Right renal cortex interstitium (tissue), 3 donors: ENCODE measurements at places on chromosomes 13 and 19. TPM values are rescaled to one million over a fixed set of nuclear protein-coding genes. Genes with fewer than 3 reads are reported as not detected.

DNA sequence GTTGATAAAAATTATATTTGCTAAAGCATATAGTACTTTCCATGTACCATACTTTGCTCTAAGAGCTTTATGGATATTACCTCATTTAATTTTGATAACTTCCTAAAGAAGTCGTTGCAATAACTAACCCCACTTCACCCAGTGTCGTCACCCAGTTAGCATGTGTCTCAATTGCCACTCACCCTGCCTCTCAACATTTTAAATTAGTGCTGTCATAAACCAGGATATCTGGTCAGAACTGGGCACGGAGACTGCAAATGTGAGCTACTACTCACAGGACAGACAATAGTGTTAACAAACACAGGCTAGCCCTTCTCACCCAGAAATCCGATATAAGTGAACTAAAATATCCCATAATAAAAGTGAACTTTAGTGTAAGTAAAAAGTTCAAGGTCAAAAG, 430.6 kb downstream of the KLF12 start:
- no peak for DNase-seq

GRCh38 chr19:28463493-28464053, 749.4 kb downstream of the UQCRFS1 start:
- no peak for DNase-seq

GRCh38 chr19:2365201-2365970, 5.3 kb downstream of the TMPRSS9 start:
- DNase-seq, result no peak

DNA sequence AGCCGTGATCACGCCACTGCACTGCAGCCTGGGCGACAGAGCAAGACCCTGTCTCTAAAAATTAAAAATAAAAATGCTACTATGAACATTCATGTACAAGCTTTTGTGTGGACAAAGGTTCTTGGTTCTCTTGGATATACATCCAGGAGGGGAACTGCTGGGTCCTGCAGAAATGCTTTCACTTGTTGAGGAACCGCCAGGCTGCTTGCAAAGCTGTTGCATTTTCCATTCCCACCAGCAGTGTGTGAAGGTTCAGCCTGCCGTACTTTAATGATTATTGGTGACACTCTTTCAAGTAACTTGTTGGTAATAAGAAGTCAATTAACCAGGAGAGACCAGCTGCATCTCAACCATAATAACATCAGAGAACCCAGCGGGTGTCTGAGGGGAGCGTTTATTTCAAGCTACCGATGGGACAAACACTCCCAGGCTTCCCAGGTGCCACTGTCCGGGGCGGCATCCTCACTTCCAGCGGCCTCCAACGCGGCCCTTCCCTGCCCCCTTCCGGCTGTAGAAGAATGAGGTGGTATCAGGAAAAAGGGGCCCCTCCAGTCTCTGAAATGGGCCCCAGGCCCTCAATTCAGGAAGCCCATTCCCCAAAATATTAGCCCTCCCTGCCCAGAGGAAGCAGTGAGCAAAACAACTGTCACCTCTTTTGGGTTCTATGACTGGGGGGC, 15.2 kb upstream of the PPP1R12C start:
- no peak for DNase-seq

DNA sequence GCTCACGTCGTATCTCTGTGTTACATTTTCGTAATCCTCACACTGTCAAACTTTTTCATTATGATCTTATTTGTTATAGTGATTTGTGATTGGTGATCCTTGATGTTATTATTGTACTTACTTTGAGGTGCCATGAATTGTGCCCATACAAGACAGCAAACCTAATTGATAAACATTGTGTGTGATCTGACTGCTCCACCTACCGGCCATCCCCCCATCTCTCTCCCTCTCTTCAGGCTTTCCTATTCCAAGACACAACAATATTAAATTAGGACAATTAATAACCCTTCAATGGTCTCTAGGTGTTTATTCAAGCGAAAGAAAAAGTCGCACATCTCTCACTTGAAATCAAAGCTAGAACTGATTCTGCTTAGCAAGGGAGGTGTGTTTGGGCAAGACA, 349.3 kb downstream of the RBM26 start:
- no peak for DNase-seq

DNA sequence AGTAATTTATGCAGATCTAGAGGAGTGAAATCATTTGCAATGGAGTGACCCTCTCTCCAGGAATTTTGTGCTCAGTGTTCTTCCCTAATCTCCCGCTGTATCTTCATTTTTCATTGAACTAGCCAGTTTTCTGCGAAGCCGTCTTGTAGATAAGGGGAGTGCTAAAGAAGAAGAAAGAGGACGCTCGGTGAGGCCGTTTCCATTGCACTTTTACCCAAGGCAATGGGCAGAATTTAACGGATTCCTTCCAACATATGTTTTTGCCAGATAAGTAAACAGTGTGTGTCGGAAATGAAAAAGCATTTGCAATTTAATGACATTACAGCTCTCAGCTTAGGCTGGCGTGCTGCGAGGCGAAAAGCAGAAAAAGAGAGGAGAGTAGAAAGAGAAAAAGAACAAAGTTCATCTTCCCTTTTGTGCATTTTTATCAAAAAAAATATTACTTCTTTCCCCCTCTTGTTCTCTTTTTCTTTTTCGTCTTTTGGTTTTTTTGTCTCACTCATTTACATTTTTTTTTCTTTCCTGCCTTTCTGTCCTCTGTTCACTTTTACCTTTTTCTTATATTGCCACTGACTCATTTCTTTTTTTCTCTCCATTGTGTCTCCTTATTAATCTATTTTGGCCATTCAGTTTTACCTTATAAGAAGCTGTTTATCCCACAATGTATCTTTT, 49.9 kb downstream of the SOX21 start:
- no peak for DNase-seq

DNA sequence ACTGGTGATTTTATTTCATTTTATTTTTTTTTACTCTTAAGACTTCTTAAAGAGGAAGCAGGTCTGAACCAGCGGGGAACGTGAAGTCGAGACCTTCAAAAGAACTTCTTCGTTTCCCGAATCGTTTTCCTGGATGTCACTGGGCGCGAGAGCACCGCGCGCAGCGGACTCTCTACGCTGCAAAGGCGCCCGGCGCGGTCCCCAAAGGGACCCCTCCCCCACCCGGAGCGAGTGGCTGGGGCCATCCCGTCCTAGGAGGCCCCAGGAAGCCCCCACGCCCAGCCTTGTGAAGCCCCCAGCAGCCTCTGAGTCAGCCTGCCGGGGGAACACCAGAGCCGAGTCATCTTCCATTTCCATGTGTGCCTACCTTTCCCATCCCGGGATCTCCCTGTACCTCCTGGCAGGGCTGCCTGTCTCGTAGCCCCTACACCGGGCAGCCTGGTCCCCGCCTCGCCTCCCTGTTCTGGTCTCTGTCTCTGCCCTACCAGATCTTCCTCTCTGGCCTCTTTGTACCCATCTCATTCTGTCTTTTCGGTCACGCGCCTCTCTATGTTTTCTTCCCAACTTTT, 608 bp downstream of the CD70 start:
- no peak for DNase-seq

DNA sequence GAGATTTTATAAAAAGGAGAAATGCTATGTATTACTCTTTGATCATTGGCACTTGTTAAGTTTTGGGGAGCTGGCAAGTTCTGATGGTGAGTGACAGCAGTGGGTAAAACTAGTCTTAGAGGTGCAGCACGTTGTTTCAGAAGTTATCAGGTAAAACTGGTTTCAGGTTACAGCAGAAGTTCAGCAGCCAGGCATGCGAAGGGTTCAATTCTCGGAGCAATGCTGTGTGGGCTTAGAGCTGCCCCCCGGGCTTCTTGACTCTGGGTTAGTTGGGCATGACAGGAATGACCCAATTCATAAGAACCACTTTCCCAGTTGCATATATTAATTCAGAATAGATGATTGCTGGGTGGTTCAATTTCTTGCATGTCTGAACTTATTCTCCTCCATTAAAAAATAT, 34.8 kb downstream of the ING1 start:
- DNase-seq, result no peak

- DNase-seq, result no peak
Measured at GRCh38 chr13:85671336-85671735, 127.9 kb downstream of the SLITRK6 start.

DNA sequence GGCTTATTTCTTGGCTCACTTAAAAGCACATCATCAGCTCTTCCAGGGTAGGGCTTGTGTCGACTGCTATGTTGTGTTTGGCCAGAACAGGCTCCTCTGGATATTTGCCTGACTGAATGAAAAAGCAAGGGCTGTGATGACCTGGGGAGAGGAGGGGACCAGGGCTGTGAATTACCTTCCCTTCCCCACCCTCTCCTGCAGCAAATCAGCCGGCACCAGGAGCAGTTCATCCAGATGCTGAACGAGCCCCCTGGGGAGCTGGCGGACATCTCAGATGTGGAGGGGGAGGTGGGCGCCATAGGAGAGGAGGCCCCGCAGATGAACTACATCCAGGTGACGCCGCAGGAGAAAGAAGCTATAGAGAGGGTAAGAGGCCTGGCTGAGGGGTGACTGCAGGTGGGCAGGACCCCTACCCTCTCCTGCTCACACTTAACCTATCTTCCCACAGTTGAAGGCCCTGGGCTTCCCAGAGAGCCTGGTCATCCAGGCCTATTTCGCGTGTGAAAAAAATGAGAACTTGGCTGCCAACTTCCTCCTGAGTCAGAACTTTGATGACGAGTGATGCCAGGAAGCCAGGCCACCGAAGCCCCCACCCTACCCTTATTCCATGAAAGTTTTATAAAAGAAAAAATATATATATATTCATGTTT, 4.4 kb downstream of the GADD45GIP1 start:
- DNase-seq, result no peak

GRCh38 chr19:8398311-8398771, 8.2 kb downstream of the RAB11B start:
- peak; percentile 49 for DNase-seq

DNA sequence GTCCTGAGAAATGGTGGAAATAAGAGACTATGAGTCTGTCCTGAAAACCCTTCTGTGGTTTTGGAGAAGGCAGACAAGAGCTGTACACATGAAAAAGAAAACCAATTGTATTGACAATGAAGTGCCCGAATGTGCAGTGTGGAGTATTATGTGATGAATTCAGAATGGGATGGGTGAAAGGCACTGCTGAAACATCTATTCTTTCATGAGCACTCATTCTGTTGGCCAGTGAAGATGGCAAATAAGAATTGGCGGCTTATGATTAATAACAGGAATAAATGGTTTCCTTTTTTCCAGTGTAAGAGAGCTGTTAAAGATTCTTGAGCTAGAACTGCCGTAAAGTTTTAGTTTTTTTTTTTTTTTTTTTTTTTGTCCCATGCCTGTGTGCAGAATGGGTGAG, 5.7 kb downstream of the POLR1D start:
- DNase-seq, result no peak

- DNase-seq, result no peak
Measured at GRCh38 chr13:65725006-65725405, 1505.1 kb downstream of the PCDH9 start.

IGFL3 gene
- not detected for polyA plus RNA-seq

IL17D gene
- 7.2 TPM for polyA plus RNA-seq

EPSTI1 gene
- polyA plus RNA-seq, result 15.9 TPM

RINL gene
- 6.5 TPM for polyA plus RNA-seq
